ENCODE measurements at places on chromosomes 4 and X.

- no peak for DNase-seq
These were observed 746 bp downstream of the REST start for GRCh38 chr4:56908206-56909085.

DNA sequence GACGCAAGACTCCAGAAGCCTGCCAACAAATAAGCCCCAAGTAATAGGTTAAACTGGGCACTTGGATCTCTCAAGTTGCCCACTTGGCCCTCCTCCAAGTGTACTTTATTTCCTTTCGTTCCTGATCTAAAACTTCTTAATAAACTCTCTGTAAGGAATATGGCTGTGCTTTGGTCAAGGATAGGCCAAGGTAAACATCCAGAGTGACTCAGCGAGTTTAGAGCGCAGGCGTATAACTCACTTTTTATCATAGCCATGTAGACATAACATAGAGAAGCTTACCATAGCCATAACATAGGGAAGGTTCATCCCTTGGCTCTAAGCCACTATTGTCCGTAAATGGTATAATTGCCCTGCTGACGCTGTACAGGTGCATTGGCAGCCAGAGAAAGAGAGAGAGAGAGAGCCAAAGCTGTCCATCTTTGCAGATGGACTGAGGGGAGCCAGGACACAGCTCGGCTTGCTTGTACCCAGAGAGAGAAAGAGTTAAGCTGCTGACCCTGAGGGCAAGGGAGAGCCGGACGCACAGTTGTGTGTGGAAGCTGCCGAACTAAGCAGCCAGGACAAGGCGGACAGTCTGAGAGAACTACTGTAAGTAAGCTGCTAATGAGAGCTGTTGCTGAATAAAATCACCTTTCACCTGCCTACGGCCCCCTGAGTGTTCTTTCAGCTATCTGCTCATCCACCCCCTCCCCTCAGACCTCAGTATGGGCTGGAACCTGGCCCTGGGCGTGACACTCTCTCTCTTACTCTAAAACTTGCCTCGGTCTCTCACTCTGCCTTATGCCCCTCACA is 1.8 kb downstream of the TLR1 start:
- DNase-seq, result no peak

GRCh38 chrX:20680998-20681397 is 414.3 kb upstream of the RPS6KA3 start:
- DNase-seq, result peak; percentile 74

DNA sequence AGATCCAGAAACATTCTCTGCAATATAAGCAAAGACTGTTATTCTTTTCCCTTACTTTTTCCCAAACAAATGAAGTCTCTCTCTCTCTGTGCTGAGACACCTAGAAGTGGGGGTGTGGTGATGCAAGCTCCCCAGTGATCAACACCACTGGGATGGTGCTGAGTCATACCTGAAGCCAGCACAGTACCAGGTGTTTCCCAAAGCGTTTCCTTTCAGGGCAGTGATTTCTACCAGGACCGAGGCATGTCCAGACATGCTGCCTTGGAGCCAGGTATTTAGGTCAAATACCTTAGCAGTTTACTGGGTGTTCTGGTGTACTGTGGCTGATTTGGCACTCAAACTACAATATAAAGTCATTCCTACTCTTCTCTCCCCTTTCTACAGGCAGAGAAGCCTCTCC is 726.5 kb downstream of the FAM133A start:
- DNase-seq, result no peak

- no peak for DNase-seq
These were observed 42.9 kb downstream of the NDST3 start for GRCh38 chr4:118076958-118077766.
